AG04449 (cell line): ENCODE measurements at places on chromosomes 1 and 21.

DNA sequence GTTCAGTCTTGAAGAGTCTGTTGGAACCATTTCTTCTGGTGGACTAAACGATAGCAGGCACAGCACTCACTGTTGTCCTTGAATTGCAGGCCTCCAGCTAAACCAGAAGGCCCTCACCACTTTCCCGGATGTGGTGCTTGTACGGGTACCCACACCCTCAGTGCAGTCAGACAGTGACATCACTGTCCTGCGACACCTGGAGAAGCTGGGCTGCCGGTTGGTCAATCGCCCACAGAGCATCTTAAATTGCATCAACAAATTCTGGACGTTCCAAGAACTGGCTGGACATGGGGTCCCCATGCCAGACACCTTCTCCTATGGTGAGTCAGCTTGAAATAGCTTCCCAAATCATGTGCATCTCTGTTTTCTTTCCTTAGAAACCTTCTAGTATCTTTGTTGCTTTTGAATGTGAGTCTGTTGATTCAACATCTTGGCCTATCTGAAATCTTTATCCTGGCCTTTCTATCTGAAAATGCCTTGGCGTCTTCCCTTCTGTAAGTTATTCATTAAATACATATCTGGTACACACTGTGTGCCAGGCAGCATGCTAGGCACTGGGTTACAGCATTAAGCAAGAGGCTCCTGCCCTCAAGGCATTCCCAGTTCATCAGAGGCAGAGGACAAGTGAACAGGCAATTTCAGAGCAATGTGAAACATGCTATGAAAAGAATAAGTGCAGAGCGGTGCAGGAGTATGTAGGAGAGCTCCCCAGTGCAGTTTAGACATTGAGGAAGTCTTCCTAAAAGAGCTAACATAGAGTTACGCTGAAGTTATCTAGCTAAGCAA is 18.9 kb downstream of the RIMKLA start:
- no peak for DNase-seq

- no peak for DNase-seq
Observed at GRCh38 chr1:154272999-154273563, 652 bp downstream of the HAX1 start.

DNA sequence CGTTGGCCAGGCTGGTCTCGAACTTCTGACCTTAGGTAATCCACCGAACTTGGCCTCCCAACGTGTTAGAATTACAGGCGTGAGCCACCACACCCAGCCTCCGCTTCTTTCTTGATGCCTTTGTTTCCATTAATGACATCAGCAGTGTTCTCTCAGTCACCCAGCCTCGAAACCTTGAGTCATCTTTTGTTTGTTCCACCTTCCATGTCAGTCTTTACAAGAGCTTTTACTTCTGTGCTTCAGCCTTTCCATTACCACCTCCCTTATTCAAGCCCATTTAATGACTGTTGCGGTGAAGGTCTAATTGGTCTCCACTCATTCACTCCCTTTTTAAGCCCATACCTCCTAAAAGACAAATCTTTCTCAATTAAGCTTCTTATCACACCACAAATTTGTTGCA is 146.6 kb upstream of the ADGRL2 start:
- no peak for DNase-seq

DNA sequence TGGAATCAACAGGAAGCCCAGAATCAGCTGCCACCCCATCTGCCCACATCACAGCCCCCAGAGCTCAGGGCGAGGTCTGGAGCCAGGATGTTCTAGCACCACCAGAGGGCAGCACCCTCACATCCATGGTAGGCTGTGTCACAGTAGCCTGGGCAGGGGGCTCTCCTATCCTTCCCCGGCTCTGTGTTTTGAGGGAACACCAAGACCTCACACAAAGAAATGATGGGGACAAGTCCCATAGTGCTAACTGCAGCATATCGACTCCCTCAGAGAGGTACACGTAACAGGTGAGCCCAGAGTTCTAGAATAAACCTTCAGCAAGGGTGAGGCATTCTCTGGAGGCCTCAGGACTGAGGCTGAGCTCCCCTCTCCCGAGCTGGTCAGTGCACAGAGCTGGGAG is 2.3 kb upstream of the KCNC4 start:
- no peak for DNase-seq

DNA sequence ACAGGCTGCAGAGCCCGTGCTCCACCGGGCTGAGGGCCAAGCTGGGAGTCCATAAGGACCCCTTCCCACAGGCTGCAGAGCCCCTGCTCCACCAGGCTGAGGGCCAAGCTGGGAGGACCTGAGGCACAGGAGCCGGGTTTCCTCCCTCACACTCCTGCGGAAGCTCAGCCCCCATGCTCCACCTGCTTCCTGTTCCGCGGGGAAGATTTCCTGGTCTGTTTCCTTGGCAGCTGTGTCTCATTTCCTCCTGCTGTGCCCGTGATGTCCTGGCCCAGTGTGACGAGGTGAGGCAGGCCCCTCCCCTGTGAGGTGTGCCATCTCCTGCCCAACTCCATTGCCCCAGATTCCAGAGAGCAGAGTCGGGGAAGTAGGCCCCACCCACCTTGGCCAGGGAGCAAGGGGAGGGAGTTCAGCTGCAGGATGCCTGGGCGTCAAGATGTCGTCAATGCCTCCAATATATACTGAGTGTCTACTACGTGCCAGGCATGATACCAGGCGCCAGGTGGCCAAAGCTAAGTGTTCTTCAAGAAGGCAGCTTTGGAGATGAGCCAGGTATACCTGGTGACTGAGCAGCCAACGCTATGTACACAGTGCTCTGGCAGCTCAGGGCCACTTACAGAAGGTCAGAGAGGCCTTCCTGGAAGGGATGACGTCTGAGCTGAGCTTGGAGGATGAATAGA is 58.8 kb downstream of the NAV1 start:
- DNase-seq, result no peak

DNA sequence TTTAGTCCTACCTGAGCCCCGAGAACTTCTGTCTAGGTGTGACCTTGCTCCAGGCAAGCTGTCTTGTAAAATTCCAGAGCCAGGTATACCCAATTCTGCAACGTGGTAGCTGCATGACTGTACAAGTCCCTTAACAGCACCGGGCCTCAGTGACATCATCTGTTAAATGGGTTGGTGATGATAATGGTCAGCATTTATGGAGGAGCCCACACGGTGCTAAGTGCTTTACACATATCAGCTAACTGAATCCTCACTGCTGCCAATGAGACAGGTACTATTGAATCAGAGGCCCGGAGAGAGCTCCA is 37.2 kb upstream of the PADI1 start:
- no peak for DNase-seq

DNA sequence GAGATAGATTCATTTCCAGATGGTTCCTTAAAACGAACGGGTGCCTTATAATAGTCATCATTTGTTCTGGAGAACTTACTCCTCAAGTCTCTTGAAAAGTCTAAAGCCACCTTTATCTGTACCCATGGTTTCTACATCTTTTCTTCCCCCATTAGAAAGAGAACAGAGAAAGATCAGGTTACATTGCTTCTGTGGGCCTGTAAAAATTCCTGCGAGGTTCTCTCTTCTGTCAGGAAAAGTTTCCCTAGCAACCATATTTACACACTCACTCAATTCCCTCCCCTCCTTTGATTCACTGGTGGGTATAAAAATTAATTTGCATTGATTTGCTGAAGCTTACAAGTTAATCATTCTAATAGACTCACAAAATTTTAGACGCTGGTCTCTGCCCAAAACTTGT is 6.7 kb downstream of the PHC2 start:
- DNase-seq, result no peak

DNA sequence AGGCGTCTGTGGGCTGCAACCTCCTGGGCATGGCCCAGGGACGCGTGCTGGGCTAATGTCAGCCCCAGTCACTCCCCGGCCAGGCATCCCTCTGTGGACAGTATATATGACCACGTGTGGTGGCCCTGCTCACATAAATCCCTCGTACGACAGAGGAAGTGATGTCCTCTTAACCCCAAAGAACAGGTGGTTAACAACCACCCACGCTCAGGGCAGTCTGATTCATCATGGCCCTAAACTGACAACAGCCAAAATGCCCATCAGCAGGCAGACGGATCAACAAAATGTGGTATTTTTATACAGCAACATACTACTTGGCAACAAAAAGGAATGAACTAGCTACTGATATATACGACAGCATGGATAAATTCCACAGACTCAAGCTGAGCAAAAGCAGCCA is 51.0 kb downstream of the ECE1 start:
- no peak for DNase-seq

DNA sequence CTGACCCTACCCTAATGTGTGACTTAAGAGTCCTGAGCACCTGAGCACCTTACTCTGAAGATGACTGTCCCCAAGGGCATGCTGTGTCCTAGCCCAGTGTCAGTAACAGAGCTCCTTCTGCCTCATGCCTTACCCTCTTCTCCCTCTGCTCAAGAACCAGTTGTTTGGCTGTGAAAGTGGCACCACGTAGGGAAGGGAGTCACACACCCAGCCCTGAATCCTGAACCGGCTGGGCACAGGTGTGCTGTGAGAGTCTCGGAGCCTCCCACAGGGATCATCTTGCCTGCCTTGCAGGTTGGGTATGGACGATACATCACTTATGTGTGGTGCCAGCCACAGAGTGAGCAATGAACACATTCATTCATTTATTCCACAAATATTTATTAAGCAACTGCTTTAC is 220.6 kb downstream of the DYRK1A start:
- DNase-seq, result no peak
